ENCODE measurements at places on chromosomes 12 and 14. TPM values are rescaled to one million over a fixed set of nuclear protein-coding genes. Genes with fewer than 3 reads are reported as not detected.

DNA sequence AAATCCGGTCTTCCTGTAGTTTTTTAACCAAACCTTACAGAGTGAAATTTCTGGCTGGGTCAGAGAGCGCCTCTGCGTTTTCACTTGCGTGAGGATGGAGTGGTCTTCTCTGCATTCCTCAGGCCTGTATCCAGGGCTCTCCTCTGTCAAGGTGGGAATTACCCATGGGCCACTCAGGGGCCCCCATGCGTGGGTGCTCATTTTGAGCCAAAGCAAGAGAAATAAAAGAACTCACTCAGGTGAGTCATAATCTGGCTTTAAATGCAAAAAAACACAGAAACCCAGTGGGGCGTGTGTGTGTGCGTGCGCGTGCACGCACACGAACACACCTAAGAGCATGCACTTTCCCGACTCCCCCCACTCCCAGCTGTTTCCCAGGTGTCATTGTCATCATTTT, 104.0 kb upstream of the PWP1 start:
- DNase-seq = no peak

The C14orf39 gene
- 0.17 TPM for total RNA-seq

GRCh38 chr12:51622564-51622963, 31.5 kb downstream of the SCN8A start:
- DNase-seq = peak; percentile 65

The NELL2 gene
- 0.80 TPM for total RNA-seq

The LPCAT3 gene
- total RNA-seq = 21.5 TPM

GRCh38 chr14:20830831-20831230, 28.2 kb upstream of the RNASE1 start:
- DNase-seq = no peak

DNA sequence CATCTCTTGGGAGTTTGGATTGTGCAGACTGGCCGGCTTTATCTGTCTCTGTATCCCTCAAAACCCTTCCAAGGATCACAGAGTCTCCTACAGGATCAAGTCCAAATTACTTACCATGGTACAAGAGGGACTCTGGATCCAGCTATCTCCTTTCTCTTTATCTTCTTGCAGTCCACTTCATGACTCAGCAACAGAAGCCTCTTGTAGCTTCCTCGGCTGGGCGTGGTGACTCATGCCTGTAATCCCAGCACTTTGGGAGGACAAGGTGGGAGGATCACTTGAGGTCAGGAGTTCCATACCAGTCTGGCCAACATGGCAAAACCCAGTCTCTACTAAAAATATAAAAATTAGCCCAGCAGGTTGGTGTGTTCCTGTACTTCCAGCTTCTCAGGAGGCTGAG, 189.7 kb downstream of the BCAT1 start:
- DNase-seq = no peak

GRCh38 chr12:6384499-6385436, 806 bp downstream of the LTBR start:
- DNase-seq = no peak

DNA sequence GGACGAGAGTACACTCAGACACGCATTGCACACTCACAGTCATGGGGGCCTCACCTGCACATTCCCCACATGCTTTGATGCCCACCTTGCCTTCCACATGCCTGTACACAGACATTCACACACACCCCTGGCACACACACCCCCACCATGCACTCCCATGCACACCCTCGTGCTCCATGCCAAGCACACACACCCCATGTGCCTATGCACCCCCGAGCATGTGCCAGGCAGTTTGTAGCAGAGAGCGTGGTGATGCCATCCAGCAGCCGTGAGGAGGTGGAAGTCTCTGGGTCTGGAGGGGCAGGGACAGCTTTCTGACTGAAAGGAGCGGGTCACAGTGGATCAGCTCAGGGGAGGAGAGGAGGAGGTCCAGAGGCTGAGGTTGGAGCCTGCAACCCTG, 10.7 kb upstream of the NXPH4 start:
- DNase-seq = no peak
